NCI-H510A (cell line): ENCODE measurements at places on chromosomes 13 and 19.

DNA sequence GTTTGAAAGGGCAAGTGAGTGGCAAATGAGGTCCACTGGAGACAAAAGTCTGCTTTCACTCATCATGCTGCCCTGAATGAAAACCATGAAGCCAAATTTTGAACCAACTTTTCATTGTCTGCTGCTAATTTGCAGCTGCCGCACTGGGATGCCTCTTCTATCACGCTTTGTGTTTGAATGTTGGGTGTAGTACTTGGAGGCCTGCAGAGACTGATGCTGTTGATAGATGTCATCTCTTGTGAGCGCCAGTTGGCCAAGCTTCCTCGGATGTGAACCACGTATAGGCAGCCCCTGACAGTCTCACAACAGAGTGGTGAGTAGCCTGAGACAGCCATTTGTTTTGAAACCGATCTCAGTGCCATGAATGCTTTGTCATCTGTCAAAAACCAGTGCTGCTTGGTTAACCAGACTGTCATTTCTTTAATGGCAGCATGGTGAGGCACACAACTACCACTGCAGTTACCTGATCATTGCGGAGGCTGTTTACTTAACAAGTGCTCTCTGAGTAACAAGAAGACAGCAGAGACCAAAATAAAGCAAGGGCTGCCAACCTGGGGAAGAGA, 31.2 kb upstream of the SLC10A2 start:
- no peak for DNase-seq

- DNase-seq: no peak
Measured at GRCh38 chr19:4649392-4650047, 10.2 kb downstream of the TNFAIP8L1 start.

DNA sequence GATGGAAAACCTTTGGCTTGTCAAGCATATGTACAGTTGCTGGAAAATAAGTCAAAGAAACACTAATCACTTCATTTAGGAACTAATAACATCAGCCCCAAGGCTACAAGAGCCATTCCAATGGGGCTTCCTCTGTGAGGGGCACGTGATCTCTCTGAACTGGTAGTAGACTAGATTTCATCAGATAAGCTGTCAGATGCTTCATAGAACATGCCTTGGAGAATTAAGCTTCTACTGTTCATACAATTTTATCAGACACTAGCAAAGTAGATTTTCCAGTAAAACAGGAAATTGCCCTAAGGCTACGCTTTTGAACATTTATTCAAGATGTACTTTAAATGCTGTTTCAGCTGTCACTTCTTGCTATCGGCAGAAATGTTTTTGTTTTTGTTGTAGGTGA, 107.8 kb downstream of the EDNRB start:
- DNase-seq: no peak

GRCh38 chr13:28392428-28392827, 102.5 kb downstream of the FLT1 start:
- no peak for DNase-seq

GRCh38 chr13:52810011-52810410, 38.4 kb downstream of the PCDH8 start:
- no peak for DNase-seq

DNA sequence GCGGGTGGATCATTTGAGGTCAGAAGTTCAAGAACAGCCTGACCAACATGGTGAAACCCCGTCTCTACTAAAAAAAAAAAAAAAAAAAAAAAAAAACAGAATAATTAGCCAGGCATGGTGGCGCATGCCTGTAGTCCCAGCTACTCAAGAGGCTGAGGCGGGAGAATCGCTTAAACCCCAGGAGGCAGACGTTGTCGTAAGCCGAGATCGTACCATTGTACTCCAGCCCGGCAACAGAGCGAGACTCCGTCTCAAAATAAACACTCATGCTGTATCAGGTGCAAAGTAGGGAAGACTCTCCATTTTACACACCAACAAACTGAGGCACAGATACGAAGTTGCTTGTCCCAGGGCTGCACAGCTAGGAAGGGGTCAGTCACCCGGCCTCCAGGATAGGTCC, 15.6 kb downstream of the TLE6 start:
- no peak for DNase-seq

GRCh38 chr19:28710278-28710677, 502.7 kb downstream of the UQCRFS1 start:
- DNase-seq: no peak
